ENCODE measurements at places on chromosomes 7 and 10.
A peak's percentile ranks its signal among the peaks of the same experiment; 100 is the strongest.

GRCh38 chr7:5423306-5423975, at the start of gene TNRC18:
TSS of gene TNRC18 (minus strand) at chr7:5423834. CDS start at chr7:5421246, 2,588 bp downstream.
- no peak for DNase-seq

GRCh38 chr7:130329681-130330080, 14.9 kb upstream of the CPA5 start:
- DNase-seq = peak; percentile 79

GRCh38 chr7:116601426-116601825, 70.6 kb upstream of the MET start:
- no peak for DNase-seq

- DNase-seq = no peak
These were observed 102.4 kb downstream of the OAT start for GRCh38 chr10:124316326-124316725.

GRCh38 chr7:38391751-38392150, 118.3 kb upstream of the TARP start:
- no peak for DNase-seq

DNA sequence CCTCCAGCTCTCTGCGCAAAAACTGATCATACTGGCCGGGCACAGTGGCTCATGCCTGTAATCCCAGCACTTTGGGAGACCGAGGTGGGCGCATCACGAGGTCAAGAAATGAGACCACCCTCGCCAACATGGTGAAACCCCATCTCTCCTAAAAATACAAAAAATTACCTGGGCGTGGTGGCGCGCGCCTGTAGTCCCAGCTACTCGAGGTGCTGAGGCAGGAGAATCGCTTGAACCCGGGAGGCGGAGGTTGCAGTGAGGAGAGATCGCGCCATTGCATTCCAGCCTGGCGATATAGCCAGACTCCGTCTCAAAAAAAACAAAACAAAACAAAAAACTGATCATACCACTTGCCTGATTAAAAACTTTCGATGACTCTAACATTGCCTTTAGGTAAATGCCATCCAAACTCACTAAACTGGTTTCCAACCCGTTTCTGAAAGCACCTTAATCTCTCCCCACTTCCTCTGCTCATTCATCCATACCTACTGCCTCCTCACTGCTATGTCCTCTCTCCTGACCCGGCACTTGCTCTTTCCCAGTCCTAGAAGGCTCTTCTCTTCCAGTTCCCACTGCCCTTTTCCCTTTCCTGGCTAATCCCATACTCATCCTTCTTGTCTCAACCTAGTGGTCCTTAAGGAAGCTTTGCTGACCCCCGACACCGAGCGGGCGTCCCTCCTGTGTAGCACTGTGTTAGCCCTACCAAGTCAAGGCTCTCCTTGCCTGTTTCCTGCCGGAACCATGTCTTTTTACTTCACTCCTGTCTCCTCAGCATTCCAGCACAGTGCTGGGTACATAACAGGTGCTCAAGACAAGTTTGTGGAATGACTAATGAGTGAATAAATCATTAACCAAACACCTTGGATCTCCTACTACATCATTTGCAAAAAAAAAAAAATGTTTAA, 686 bp upstream of the MIOS start:
- no peak for DNase-seq

- no peak for DNase-seq
These were observed 1138.6 kb upstream of the SORCS1 start for GRCh38 chr10:108303149-108303548.

DNA sequence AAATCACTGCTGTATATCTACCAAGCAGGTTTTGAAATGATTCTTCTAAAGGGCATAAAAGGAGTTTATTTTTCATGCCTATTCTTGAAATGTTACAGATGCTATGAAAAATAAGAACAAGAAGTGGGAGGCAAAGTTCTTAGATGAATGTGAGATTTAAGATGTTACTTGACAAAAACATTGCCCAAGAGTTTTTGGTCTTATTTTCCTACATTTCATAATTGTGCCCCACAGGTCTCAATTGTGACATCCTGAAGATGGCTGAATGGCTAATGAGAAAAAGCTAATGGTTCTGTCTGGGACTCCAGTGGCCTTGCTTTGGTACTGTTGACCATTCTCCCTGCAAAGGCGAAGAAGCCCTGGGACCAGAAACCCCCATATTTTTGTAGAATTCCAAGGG, 43.0 kb upstream of the IFRD1 start:
- no peak for DNase-seq

DNA sequence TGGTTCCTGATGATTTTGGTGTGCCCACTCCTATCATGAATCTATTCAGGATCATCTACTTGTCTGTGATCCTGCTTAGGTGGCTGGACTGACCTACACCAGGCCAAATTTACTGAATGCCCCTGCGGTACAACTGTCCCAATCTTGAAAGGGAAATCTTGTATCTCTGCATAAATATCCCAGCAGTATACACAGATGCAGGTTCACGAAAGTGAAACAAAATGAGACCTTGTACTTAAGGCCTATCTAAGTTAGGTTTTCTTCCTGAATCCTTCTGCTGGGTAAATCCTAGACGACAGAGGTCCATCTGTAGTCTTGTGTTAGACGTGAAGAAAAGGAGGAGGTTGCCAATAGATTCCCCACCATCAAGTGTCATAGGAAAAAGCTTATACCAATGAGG, 85.5 kb upstream of the NOBOX start:
- no peak for DNase-seq

DNA sequence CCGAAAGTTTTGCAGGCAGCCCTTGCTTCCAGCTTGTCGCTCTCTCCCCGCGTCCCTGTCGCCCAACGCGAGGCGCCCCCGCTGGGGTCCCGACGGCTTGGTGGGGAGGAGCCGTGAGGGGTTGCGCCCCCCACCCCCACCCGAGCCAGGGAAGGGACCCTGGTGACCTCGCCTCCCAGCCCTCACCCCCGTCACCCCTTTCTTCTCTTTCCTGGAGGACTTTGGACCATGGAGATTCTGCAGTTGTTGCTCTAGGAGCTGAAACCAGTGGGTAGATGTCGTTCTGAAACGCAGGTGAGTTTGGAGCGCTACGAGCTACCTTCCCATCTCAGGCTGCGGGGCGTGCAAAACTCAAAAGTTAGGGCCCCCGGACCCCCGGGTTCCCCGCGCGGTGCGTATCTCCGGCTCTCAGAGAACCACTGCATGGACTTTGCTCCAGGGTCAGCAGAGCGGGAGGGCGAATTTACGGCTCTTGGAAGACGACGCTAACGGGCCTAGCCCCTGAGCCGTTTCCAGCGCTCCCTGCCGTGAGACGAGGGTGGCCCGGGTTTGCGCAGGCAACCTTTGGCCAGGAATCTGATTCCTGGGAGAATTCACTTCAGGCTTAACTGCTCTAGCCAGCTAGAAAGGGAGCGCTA, 684 bp upstream of the ATXN7L1 start:
- peak; percentile 43 for DNase-seq

DNA sequence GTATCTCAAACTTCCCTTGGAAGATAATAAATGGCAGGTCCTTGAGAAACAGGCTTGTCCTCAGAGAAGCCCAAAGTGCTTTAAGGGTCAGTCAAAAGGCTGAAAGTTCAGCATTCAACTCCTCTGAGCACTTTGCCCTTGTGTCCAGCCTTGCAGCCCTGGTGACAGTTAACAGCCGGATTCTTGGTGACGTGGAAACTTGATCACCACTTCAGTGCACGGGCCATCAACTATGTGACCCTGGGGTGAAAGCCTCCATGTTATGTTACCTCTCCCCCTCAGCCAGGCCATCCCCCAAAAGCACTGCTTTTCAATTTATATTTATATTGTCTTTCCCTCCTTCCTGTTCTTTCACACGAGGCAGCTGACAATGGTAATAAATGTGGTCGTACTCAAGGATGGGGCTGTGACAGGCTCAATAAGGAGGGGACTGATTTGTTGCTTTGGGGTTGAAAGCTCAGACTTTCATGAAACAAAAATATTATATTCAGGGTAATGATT, 164.0 kb upstream of the NRP1 start:
- no peak for DNase-seq

- DNase-seq = no peak
These were observed 235.0 kb downstream of the FANK1 start for GRCh38 chr10:126131341-126131740.

- no peak for DNase-seq
These were observed 21.8 kb downstream of the NT5C2 start for GRCh38 chr10:103171278-103171677.

- DNase-seq = no peak
These were observed 579.0 kb downstream of the PHTF2 start for GRCh38 chr7:78377532-78377931.

DNA sequence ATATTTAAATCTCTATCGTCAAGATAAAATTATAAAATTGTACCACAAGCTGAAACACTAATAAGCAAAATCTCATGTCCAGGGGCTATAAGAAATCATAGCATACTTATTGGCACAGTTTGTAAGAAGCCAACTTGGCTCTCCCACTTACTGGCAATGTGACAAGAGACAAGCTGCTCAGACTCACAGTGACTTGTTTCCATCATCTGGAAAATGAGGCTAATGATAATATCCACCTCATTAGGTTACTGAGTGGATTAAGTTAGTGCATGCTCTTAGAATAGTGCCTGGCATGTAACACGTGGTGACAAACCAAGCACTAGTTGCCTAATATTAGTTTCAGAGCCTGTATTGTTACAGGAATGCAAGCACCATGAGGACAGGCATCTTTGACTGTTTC, 234.4 kb downstream of the GLI3 start:
- no peak for DNase-seq

GRCh38 chr10:29379208-29379607, 90.3 kb downstream of the LYZL1 start:
- DNase-seq = no peak

DNA sequence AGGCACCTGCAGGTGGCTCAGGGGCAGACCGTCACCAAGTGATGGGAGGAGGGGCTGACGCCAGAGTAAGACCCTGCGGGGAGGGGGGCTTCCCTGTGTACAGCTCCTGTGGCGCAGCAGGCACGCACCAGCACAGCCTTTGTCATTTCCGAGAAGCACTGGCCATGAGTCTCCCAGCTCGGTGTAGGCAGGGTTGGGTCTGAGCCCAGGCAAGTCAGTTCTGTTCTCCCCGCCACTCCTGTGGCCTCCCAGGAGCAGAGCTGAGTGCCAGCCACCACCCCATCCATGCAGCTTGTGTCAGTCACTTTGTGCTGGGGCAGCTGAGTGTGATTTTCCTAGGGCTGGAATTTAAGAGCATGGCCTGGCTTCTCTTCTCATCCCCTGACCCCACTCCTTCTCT, 13.2 kb downstream of the CPSF4 start:
- no peak for DNase-seq

- no peak for DNase-seq
These were observed 121.8 kb downstream of the SGMS1 start for GRCh38 chr10:50501924-50502452.

- no peak for DNase-seq
These were observed 14.4 kb downstream of the MPLKIP start for GRCh38 chr7:40120020-40120419.

DNA sequence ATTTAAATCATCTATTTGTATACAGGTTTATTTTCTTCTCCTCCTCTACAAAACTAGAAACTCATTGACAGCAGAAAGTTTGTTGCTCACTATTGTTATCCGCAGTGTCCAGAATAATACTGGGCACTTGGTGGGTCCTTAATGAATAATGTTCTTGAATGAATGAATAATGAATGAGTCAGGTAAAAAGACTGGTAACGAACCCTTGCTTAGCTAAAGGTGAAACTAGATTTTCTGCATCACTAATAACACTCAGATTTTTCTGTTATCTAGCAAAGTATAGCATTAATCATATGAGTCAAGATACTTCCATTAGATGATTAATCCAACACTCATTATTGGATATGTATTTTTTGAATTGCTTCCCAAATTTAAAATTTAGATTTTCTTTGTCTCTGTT, 953.2 kb downstream of the SORCS3 start:
- DNase-seq = no peak

DNA sequence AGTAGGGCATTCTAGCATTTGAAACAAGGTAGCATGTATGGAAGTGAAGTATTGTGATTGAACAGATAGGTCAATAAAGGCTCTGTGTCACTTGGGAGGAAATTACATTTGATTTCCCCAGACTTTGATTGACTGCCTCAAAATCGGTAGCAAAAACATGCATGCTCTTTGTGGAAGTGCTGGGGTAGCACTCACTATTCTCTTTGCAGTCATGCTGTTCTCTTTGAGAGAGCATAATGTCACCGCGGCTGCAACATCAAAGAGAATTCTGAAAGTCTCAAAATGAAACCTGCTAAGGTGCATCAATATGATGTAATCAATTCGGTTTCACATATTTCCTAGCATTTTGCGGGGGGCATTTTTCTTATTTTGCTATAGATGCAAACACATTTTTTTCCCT, 64.2 kb downstream of the ARMC3 start:
- DNase-seq = no peak

DNA sequence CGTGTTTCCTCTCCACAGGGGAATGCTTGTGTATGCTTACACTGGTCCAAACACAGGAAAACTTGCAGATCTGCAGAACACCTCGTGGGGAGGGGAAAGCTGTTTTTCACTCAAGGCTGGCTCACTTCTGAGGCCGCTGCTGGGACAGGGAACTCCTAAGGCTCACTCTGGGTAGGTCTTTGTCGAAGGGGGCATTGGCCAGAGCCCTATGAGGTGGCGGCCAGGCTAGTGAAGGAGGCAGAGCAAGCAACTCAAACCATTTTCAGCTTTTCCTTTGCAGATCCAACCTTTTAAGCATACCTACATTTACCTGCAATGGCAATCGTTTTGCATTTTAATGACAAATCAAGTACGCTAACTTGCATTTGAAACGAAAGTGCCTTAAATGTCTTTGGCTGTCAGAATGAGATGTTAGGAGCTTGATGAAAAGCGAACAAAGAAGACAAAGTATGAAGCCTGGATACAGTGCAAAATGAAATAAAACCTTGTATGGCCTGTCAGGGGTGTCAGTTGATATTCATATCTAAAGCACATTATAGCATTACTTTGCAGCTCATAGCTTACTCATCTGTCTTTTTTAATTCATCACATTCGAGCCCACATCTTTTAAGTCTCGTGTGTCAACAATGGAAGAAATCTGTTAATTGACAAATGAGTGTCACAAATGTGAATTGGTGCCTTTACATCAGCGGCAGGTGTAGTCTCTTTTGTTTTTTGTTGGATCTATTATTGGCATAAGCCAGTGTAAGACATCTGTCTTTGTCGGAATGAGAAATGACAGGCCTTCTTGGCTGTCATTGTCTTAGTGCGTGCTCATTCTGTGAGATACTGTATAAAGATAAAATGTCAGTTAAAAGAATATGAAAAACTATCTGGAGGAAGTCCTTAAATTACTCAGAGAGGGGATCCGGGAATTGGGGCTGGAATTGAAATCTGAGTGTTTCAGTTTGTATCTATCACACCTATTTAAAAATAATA, 30.5 kb downstream of the LRMDA start:
- no peak for DNase-seq

- peak; percentile 32 for DNase-seq
These were observed 609 bp downstream of the KLRG2 start for GRCh38 chr7:139482662-139483466.

GRCh38 chr10:113292086-113292485, 260.8 kb upstream of the HABP2 start:
- no peak for DNase-seq
